Naive thymus-derived CD4-positive, alpha-beta T cell (primary cell): ENCODE measurements at places on chromosomes 5 and 9. TPM values are rescaled to one million over a fixed set of nuclear protein-coding genes. Genes with fewer than 3 reads are reported as not detected.

Gene NCS1
- not detected for polyA plus RNA-seq

Gene ADAMTS13
- 0.07 TPM for polyA plus RNA-seq

GRCh38 chr5:174732036-174733020, 7.9 kb downstream of the MSX2 start:
- DNase-seq: no peak

DNA sequence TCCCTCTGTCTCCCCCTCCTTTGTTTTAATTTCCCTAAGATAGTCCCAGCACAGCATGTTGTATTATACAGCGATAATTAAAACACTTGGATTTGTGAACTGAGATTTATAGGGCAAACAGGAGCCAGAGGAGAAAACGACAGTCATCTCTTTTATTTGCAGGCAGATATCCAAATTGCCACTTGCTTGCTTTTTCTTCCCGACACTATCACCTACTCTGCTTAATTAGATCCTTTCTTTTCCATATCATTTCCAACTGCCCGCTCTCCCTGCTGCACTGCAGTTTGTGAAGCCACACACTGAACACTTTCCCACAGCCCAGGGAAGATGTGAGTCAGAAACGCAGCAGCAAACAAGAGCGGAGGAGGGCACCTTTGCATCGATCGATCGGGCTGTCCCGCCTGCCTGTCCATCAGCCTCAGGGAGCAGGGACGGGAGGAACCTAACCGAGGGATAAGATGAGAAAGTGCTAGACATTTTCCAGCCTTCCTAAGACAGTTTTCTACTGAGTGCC, 35.8 kb upstream of the SPRY4 start:
- no peak for DNase-seq

DNA sequence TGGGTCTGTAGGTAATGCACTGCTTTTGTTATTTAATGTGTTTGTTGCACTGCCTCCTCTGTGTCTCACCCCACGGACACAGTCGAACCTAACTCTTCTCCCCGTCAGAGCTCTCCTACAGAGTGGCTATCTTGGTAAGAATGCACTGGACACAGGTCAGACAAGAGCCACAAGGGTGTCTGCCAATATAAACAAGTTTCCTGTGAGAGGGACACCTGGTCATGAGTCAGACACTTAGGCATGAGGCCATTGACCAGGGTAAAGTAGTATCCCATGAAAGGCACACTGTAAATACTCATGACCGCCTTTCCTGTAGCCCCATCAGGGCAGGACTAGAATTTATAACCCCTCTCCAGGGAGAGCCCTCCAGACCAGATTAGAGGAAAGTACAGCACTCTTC, 115.5 kb downstream of the SLC12A2 start:
- no peak for DNase-seq

DNA sequence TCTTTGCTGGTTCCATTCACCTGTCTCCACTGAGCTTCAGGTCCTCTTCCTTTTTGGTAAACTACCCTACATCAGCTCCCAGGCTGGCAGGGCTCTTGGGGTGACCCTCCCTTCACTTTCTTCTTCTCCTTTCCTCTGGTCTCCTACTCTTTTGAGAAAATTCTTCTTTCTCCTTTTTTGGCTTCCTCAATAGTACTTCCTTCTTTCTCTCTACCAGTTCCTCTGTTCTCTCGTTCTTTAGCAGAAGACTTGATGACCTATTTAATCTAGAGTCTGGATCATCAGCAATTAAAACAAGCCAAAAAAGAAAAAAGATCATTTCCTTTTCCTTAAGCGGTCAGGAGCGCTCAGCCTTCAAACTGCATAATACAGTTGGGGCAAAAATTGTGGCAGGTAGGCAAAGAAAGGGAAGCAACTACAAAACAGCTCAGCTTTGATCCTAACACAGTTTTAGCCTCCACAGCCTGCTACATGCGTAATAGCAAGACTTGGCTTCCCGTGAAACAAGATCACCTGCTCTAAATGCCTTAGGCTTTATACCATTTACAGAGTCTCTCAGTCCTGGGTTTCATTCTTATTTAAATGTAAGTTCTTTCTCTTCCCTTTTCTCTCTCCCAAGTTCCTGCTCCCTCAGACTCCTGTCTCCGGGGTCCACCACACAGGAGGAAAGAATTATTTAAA, 14.0 kb upstream of the GSN start:
- DNase-seq: no peak

- no peak for DNase-seq
Measured at GRCh38 chr9:108618906-108619550, 236.8 kb downstream of the ACTL7B start.

DNA sequence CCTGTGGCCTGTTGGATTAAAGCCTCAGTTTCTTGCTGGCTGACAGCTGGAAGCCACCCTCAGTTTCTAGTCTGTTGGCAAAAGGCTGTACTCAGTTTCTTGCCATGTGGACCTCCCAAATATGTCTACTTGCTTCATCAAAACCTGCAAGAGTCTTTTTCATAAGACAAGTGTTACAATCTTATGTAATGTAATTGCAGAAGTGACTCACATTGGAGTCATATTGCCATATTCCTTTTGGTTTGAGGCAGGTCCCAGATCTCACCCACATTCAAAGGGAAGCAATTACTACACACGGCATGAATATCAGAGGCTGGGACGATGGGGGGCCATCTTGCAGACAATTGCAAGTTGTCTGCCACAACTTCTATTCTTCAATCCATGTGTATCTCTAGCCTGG, 286.7 kb upstream of the IL12B start:
- no peak for DNase-seq
